Large intestine (tissue), 12 donors: ENCODE measurements at places on chromosomes 3 and 15. TPM values are rescaled to one million over a fixed set of nuclear protein-coding genes. Genes with fewer than 3 reads are reported as not detected.

Gene FOXB1
- polyA plus RNA-seq: 0.03 TPM

Gene RLBP1
- 2.8 TPM for polyA plus RNA-seq

Gene GPR156
- polyA plus RNA-seq: 0.33 TPM

Gene TMEM40
- 0.10 TPM for polyA plus RNA-seq

Gene WDR93
- 0.30 TPM for polyA plus RNA-seq

Gene TFG
- 159 TPM for polyA plus RNA-seq

Gene LTF
- 2.6 TPM for polyA plus RNA-seq

Gene GOLGA6A
- 0.15 TPM for polyA plus RNA-seq

Gene ATP13A5
- 0.09 TPM for polyA plus RNA-seq

Gene OGG1
- 114 TPM for polyA plus RNA-seq
